ENCODE measurements at places on chromosomes 11 and 22.

DNA sequence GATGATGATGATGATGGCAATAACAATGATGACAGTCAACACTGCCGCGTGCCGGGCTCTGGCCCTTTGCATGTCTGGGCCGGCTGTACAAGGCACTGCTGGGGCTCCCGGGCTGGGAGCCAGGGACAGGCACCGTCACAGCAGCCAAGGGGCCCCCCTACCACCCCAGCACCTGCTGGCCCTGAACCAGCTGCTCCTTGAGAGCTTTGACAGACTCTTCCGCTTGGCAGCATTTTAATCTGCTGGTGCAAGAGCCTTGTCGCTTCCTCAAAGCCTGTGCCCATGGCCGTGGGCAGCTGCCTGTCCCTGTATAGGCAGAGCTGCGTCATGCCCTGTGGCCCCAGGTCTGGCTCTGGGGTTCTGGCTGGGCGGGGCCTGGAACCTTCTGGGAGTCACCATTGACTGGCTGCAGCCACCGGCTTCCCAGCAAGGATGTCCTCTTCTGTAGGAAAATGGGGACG lies 12.9 kb upstream of the MUC6 start:
- DNase-seq = no peak
- no peak overlapping the region for H3K27ac ChIP-seq
- H3K36me3 ChIP-seq = no peaks in the 10 kb centered on the region
- H3K4me3 ChIP-seq = no peak overlapping the region
- peaks cover 98% of the 10 kb centered on the region for H3K27me3 ChIP-seq

GRCh38 chr11:119619665-119620064 lies 109.3 kb downstream of the NECTIN1 start:
- 0 out of 2 replicates have a peak, but pooled peaks cover 3% of the 10 kb centered on the region for H3K4me1 ChIP-seq
- no peak overlapping the region for H3K27ac ChIP-seq
- peaks cover 73% of the 10 kb centered on the region for H3K27me3 ChIP-seq
- H3K4me3 ChIP-seq = no peak overlapping the region
- no peaks in the 10 kb centered on the region for H3K36me3 ChIP-seq

- no peaks in the 10 kb centered on the region for H3K36me3 ChIP-seq
- DNase-seq = no peak
- no peak overlapping the region for H3K4me3 ChIP-seq
- H3K27me3 ChIP-seq = no peaks in the 10 kb centered on the region
- H3K4me1 ChIP-seq = no peaks in the 10 kb centered on the region
These were observed 704.1 kb upstream of the CCDC90B start for GRCh38 chr11:83990160-83990733.

GRCh38 chr11:108734956-108735559 lies 70.2 kb downstream of the DDX10 start:
- no peaks in the 10 kb centered on the region for H3K4me1 ChIP-seq
- no peaks in the 10 kb centered on the region for H3K36me3 ChIP-seq
- no peaks in the 10 kb centered on the region for H3K27me3 ChIP-seq
- H3K4me3 ChIP-seq = no peak overlapping the region
- DNase-seq = peak; percentile 40

- no peak overlapping the region for H3K27ac ChIP-seq
- H3K4me3 ChIP-seq = no peak overlapping the region
- H3K27me3 ChIP-seq = no peaks in the 10 kb centered on the region
- H3K4me1 ChIP-seq = peaks cover 11% of the 10 kb centered on the region
- H3K36me3 ChIP-seq = no peaks in the 10 kb centered on the region
These were observed 19.4 kb upstream of the MALAT1 start for GRCh38 chr11:65479184-65480145.

DNA sequence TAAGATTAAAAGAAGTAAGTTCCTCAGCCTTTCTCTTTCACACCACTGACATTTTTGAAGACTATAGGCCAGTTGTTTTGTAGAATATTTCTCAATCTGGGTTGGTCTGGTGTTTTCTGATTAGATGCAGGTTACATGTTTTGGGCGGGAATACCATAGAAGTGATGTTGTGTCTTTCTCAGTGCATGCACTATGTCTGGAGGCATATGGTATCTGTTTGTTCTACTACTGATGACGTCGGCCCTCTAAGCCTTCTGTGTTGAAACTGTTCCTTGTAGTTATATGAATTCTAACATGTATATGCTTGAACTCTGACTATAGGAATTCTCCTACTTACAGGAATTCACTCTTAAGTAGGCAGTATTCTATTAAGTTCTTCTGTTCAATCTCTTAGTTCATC lies 21.6 kb downstream of the ZFTA start:
- no peaks in the 10 kb centered on the region for H3K4me1 ChIP-seq
- no peak overlapping the region for H3K4me3 ChIP-seq
- H3K27ac ChIP-seq = no peak overlapping the region
- no peaks in the 10 kb centered on the region for H3K27me3 ChIP-seq
- no peaks in the 10 kb centered on the region for H3K36me3 ChIP-seq

- no peaks in the 10 kb centered on the region for H3K27me3 ChIP-seq
- H3K36me3 ChIP-seq = no peaks in the 10 kb centered on the region
- H3K4me3 ChIP-seq = no peak overlapping the region
These were observed 2.1 kb upstream of the APOA5 start for GRCh38 chr11:116793772-116794097.

GRCh38 chr11:47641600-47642098 lies 710 bp downstream of the MTCH2 start:
- no peaks in the 10 kb centered on the region for H3K36me3 ChIP-seq
- DNase-seq = peak; percentile 15
- H3K4me1 ChIP-seq = peaks cover 5% of the 10 kb centered on the region
- H3K27me3 ChIP-seq = no peaks in the 10 kb centered on the region
- H3K27ac ChIP-seq = peak overlapping the region; percentile 72

GRCh38 chr22:46066691-46067090 lies 83.6 kb upstream of the PPARA start:
- H3K27ac ChIP-seq = no peak overlapping the region
- H3K36me3 ChIP-seq = no peaks in the 10 kb centered on the region
- H3K4me3 ChIP-seq = no peak overlapping the region
- H3K4me1 ChIP-seq = no peaks in the 10 kb centered on the region
- DNase-seq = no peak

GRCh38 chr11:10117709-10118351 lies 176.2 kb downstream of the SBF2 start:
- no peaks in the 10 kb centered on the region for H3K4me1 ChIP-seq
- no peak for DNase-seq

DNA sequence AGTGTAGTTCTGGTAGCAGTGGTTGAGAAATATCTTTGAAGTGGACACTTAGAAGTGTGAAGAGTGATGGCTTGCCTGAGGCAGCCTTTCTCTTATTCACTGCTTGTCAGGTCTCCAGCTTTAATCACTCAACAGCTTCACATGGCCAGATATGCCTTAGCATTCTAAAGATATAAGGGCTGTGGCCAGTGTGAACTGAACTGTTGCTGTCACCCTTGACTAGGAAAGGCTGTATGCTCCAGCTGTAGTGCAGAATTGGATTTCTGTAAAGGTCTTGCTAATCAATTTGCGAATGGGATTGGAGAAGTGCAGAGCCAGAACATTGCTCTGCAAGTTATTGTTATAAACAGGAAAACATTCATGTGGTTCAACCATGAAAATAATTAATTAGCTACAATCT lies 266.7 kb downstream of the TMEM135 start:
- H3K27ac ChIP-seq = no peak overlapping the region
- peaks cover 15% of the 10 kb centered on the region for H3K4me1 ChIP-seq
- no peak for DNase-seq
- no peaks in the 10 kb centered on the region for H3K27me3 ChIP-seq
- H3K4me3 ChIP-seq = no peak overlapping the region

DNA sequence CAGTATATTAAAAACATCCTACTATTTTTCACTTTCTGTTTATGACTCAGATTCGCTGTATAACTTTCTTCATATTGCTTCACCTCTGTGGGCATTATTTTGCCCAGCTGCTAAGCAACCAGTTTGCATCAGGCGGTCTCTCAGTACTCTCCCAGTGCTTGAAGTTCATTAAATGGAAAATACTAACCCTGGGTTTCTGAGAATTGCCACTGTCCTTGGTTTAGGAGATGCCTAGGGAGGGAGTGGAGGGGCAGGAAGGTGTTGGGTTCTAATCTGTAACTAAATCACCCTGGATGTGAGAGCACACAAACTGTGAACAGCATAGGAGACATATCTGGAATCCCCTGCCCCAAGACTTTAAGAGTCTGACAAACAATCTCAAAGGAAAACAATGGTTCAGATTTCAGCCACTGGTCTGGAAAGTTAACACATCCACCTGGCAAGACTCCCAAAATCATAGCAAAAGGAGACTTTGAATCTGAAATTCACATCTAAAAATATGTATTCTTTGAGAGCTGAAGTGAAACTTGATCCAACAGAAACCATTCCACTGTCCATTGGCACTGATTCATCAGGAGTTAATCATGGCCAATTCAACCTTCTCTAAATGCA lies 540.0 kb downstream of the SOX6 start:
- no peaks in the 10 kb centered on the region for H3K4me1 ChIP-seq
- no peaks in the 10 kb centered on the region for H3K36me3 ChIP-seq
- H3K27me3 ChIP-seq = no peaks in the 10 kb centered on the region
- no peak overlapping the region for H3K4me3 ChIP-seq

DNA sequence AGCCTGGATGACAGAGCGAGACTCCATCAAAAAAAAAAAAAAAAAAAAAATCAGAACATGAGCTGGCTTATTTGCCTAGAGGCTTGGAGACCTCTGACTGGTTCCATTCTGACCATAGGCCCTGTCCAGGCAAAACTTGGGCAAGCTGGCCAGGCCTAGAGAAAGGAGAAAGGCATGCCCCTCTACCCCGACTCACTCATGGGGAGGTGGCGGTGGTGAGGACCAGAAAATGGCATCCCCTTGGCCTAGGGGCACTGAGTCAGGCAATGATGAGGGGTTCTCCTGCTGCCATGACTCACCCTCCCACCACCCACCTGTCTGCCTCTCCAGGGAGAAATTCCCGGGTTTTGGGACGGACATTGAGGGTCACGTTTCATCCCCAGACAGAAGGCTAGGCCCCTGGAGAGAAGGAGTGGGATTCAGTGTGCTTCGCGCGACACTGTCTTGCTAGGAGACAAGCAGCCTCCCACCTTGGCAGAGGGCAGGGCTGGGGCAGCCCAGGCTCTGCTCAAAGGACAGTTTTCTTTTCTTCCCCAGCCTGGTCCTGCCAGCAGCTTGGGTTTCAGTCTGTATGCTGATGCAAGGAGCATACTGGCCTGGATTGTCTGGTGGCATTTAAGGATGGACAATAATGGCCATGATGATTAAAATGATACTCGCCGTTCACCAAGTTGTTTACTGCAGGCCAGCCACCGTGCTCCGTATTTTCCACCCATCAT lies 17.2 kb downstream of the TOB2 start:
- H3K4me3 ChIP-seq = no peak overlapping the region
- peaks cover 9% of the 10 kb centered on the region for H3K4me1 ChIP-seq
- DNase-seq = no peak
- H3K36me3 ChIP-seq = no peaks in the 10 kb centered on the region
